Liver (tissue), 10 donors: ENCODE measurements at places on chromosomes 6 and 20. TPM values are rescaled to one million over a fixed set of nuclear protein-coding genes. Genes with fewer than 3 reads are reported as not detected.

LIN28B gene
- polyA plus RNA-seq = not detected

CD40 gene
- polyA plus RNA-seq = 9.4 TPM

BPIFB1 gene
- polyA plus RNA-seq = not detected

CPNE5 gene
- 1.1 TPM for polyA plus RNA-seq

KCNG1 gene
- not detected for polyA plus RNA-seq

C20orf202 gene
- 0.07 TPM for polyA plus RNA-seq

TAB2 gene
- polyA plus RNA-seq = 10.5 TPM

DNA sequence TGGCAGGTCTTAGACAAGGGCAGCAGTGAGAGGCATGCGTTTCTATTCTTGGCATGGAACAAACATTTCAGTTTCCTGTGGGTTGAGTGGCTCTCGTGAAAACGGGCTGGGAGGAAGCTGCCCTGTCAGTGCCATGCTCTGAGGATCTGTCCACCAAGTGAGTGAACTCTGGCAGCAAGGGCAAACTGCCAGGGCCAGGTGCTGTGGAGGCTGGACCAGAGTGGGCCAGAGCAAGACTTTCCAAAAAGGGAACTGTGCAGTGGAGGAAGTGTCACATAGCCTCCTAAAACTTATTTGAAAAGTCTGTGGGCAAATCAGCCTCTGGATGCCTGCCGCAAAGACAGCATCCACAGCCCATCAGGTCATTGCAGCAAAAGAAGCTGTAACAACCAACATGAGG is 44.2 kb upstream of the TAB2 start:
- no peak for DNase-seq

DNA sequence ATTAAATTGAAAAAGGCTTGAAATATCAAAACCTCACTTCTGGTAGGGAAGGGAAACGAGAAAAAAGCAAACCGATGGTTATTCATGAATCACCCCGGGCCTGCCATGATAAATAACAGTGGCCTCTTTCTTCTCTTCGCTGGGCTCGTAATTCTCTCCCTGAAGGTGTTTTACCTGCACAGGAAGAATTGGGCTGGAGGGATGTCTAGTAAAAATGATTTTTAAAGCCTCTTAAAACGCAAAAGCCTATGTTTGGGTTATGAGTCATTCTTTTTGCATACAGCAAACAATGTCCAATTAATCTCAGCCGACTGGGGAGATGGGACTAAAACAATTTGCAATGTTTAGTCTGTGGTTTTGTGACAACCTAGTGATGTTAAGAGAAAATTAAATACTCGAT is 16.8 kb downstream of the LINC00237 start:
- DNase-seq = no peak

DNA sequence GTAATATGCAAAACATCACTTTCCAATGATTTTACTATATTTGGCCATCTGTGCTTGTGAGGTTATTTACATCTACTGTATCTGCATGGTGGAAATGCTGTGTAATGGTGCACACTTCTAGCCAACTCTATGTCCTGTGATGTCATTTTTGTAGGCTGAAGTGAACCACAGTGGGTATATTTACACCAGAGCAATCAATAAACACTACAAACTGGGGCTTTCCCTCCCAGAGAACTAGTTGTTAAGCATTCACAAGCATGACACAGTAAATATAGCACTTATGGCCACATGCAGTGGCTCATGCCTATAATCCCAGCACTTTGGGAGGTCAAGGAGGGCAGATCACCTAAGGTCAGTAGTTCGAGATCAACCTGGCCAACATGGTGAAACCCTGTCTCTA is 4.9 kb downstream of the SLC22A2 start:
- no peak for DNase-seq

GRCh38 chr20:8854571-8854970 is 214.3 kb upstream of the PLCB4 start:
- no peak for DNase-seq

GRCh38 chr6:36133912-36134311 is 3.6 kb downstream of the MAPK13 start:
- DNase-seq = no peak

GRCh38 chr6:74826263-74826662 is 379.6 kb downstream of the COL12A1 start:
- no peak for DNase-seq

GRCh38 chr6:13006578-13007300 is 290.2 kb downstream of the PHACTR1 start:
- no peak for DNase-seq

- no peak for DNase-seq
Measured at GRCh38 chr20:58677079-58677604, 15.5 kb upstream of the NPEPL1 start.

DNA sequence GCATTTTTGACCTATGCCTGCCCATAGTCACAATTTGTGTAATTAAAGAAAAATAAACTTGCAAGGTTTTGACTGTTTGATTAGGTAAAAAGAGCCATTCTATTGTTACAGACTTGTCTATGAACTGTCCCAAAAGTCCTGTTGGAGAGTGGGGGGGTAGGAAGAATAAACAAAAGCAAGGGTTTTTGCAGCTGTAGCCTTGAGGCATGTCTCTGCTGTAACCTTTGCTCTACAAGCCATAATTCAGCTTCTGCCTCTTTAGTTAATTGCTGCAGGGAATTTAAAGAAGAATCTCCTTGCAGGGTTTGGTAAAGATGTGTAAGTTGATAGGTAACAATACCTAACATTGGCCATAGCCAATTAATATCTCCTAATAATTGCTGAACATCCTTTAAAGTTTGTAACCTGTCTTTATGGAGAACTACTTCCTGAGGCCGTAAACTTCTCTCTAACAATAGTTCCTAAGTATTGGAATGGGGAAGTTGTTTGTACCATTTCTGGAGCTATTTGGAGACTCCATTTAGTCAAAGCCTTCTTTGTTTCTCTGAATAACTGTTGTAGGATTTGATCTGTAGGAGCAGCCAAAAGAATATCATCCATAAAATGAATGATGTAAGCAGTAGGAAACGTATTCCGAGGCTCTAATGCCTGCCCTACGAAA is 7.9 kb upstream of the ABHD12 start:
- DNase-seq = no peak

DNA sequence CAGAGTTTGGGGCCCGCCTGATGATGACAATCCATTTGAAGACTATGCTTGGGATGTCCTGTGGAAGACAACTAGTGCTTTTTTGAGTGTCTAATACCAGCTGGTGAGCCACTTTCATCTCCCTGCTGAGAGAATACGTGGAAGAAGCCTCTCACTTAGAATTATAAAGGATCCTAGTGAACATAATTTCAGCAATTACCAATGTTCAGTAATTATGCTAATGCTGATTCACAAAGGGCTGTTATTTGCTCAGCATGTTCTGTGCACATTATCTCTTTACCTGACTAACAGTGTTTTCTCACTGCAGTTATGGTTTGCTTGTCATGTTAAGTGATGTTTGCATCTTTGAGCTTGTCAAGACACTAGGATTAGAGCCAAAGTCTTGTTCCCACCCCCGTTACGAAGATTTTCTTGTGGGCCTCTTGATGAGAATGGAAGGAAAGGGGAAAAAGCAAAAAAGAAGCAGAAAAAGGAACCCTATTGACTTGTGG is 282.1 kb upstream of the CHD6 start:
- DNase-seq = no peak

GRCh38 chr20:35131934-35132333 is 15.2 kb downstream of the EDEM2 start:
- DNase-seq = no peak

- DNase-seq = no peak
Measured at GRCh38 chr6:73372516-73372915, 2.8 kb upstream of the OOEP start.
